ENCODE measurements at places on chromosomes 7 and 10. TPM values are rescaled to one million over a fixed set of nuclear protein-coding genes. Genes with fewer than 3 reads are reported as not detected.
A peak's percentile ranks its signal among the peaks of the same experiment; 100 is the strongest.

Gene MRPS24
- 74.4 TPM for total RNA-seq

Gene NRG3
- total RNA-seq = not detected

GRCh38 chr10:59995862-59996261 lies 89.5 kb upstream of the CCDC6 start:
- no peak for DNase-seq

- no peak for DNase-seq
Measured at GRCh38 chr10:88936656-88937055, 15.9 kb downstream of the ACTA2 start.

GRCh38 chr7:84502239-84502638 lies 307.6 kb upstream of the SEMA3A start:
- no peak for DNase-seq

DNA sequence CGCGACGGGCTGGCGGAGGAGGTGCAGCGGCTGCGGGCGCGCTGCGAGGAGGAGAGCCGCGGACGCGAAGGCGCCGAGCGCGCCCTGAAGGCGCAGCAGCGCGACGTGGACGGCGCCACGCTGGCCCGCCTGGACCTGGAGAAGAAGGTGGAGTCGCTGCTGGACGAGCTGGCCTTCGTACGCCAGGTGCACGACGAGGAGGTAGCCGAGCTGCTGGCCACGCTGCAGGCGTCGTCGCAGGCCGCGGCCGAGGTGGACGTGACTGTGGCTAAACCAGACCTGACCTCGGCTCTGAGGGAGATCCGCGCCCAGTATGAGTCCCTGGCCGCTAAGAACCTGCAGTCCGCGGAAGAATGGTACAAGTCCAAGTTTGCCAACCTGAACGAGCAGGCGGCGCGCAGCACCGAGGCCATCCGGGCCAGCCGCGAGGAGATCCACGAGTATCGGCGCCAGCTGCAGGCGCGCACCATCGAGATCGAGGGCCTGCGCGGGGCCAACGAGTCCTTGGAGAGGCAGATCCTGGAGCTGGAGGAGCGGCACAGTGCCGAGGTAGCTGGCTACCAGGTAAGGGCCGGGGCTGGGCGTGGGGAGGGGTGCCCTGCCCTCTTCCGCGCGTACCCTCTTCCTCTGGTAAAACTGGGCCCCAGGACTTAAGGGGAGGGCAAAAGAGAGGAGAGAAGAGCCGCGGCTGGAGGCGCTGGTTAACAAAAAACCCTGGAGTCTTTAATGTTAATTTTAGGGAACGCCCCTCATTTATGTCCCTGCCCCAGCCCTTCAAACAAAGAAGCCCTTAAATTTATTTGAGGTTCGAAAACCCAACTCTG lies 987 bp downstream of the INA start:
- DNase-seq = no peak

DNA sequence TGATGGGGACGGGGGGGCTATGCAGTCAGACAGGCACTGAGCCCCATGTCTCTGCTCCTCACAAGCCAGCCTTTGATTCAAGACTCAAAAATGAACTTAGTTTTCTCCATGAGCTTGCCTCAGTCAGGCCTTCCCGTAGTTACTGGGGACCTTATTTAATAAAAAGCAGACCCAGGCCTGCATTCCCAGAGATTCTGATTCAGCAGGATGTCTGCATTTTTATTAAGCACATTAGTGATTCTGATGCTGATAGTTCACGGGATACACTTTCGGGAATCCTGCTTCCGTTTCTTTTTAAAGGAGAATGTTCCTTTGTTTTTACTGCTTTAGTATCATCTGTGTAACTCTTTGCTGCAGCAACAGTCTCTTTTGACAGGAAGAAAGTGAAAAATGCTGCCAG lies 28.3 kb upstream of the PLPP4 start:
- no peak for DNase-seq

GRCh38 chr10:112689327-112690072 lies 242.5 kb downstream of the VTI1A start:
- DNase-seq = peak; percentile 14

DNA sequence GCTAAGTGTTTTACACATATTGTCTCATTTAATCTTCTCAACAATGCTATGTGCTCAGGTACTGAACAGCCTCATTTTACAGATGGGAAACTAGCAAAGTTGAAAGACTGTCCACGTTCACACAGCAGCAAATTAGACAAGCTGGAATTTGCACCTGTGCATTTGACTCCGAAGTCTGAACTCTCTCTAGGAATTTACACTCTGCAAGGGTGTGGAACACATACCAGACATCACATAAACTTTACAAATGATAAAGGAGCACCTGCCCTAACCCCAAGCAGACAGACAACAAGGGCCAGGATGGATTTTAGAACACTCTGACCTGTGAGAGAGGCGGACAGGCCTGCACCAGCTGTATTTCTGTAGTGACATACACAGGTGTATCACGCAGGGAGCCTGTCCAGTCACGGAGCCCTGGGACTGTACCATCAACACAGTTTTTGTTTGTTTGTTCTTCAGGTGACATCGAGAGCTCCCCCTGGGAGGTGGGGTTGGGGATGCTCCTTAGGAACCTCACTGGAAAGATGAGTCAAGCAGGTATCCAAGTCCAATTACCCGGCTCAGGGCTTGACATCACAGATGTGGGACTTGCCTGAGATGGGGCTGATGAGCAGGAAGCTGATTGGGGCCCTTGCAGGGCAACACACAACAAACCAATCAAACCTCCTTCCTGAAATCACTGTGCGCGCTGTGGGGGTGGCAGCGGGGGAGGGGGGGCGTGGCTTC lies 31.0 kb downstream of the MKI67 start:
- DNase-seq = peak; percentile 75

Measured in CD8-positive, alpha-beta T cell (primary cell).